ENCODE measurements at places on chromosomes 3 and 15.

GRCh38 chr3:71917545-71917944 lies 132.6 kb upstream of the PROK2 start:
- no peak for DNase-seq
- H3K4me3 ChIP-seq, result no peak overlapping the region
- no peak overlapping the region for H3K27ac ChIP-seq
- no peaks in the 10 kb centered on the region for H3K27me3 ChIP-seq

GRCh38 chr3:171377859-171378258 lies 82.3 kb downstream of the TNIK start:
- H3K4me3 ChIP-seq, result no peak overlapping the region
- no peaks in the 10 kb centered on the region for H3K36me3 ChIP-seq
- DNase-seq, result no peak

DNA sequence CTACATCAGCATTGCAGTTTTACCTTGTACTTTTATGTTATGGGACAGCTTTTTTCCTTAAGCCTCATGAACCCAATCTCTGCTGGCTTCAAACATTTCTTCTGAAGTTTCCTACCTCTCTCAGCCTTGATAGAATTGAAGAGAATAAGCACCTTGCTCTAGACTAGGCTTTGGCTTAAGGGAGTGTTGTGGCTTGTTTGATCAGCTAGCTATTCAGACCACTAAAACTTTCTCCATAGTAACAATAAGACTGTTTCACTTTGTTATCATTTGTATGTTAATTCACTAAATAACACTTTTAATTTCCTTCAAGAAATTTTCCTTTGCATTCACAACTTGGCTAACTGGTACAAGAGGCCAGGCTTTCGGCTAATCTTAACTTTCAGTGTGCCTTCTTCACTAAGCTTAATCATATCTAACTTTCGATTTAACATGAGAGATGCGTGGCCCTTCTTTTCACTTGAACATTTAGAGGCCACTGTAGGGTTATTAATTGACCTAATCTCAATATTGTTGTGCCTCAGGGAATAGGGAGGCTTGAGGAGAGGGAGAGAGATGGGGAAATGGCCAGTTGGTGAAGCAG lies 8.1 kb upstream of the TIGIT start:
- no peaks in the 10 kb centered on the region for H3K27me3 ChIP-seq
- H3K36me3 ChIP-seq, result no peaks in the 10 kb centered on the region
- H3K27ac ChIP-seq, result no peak overlapping the region
- no peak for DNase-seq
- H3K4me3 ChIP-seq, result no peak overlapping the region

GRCh38 chr15:48318131-48318530 lies 13.1 kb upstream of the DUT start:
- no peak overlapping the region for H3K27ac ChIP-seq
- no peak overlapping the region for H3K4me3 ChIP-seq
- H3K4me1 ChIP-seq, result peaks cover 2% of the 10 kb centered on the region
- DNase-seq, result peak; percentile 61
- H3K36me3 ChIP-seq, result no peaks in the 10 kb centered on the region

- no peaks in the 10 kb centered on the region for H3K4me1 ChIP-seq
- no peak overlapping the region for H3K4me3 ChIP-seq
- H3K27ac ChIP-seq, result no peak overlapping the region
- DNase-seq, result no peak
These were observed 81.9 kb downstream of the MECOM start for GRCh38 chr3:169581633-169582032.

All from H9 (cell line).